Panc1 (cell line): ENCODE measurements at places on chromosomes 1 and 21.

DNA sequence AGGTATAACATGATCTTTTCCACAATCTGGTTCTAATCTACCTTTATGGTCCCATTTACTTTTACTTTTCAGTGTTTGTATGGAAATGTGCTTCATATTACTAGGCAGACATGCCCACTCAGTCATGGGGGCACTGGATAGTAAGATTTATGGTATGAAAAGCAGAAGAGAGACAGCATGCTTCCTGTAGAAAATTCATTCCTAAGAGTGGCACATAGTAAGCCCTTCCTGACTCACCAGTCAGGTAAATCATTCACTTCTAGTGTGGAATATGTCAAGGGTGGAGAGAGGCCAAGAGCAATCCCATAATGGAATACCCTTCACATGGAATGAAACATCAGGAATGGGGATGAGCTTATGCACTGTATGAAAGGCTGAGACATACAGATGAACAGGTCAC is 49.5 kb upstream of the BCL10 start:
- H3K27me3 ChIP-seq, result no peaks in the 10 kb centered on the region
- peak overlapping the region; percentile 48 for H3K27ac ChIP-seq
- H3K4me3 ChIP-seq, result no peak overlapping the region
- H3K4me1 ChIP-seq, result peaks cover 51% of the 10 kb centered on the region

DNA sequence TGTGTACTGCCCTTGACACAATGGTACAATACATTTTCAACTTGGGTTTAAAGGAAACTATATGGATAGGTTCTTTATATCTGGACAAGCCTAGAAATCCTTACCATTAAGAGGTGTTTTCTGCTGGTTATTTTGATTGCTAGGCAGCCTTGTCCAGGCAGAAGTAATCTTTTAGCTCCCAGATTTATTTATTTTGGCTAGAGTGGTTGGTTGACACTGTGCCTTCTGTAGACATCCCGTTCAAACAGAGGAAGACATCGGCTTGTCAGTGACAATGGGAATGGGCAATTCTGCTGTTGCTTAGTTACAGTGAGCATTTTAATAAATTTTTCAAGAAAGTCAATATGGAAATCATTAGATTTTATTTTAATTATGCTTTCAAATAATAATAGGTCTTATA is 138.8 kb downstream of the VPS13D start:
- H3K4me1 ChIP-seq, result no peaks in the 10 kb centered on the region
- no peak for DNase-seq
- H3K27ac ChIP-seq, result no peak overlapping the region
- no peak overlapping the region for H3K4me3 ChIP-seq
- H3K36me3 ChIP-seq, result peaks cover 8% of the 10 kb centered on the region; the same call in 1 of the 2 replicates

GRCh38 chr1:236535662-236536161 is 11.9 kb downstream of the LGALS8 start:
- DNase-seq, result no peak
- H3K36me3 ChIP-seq, result peaks cover 42% of the 10 kb centered on the region
- no peak overlapping the region for H3K4me3 ChIP-seq
- peak overlapping the region; percentile 62 for H3K27ac ChIP-seq
- peaks cover 36% of the 10 kb centered on the region for H3K4me1 ChIP-seq
- no peaks in the 10 kb centered on the region for H3K27me3 ChIP-seq

DNA sequence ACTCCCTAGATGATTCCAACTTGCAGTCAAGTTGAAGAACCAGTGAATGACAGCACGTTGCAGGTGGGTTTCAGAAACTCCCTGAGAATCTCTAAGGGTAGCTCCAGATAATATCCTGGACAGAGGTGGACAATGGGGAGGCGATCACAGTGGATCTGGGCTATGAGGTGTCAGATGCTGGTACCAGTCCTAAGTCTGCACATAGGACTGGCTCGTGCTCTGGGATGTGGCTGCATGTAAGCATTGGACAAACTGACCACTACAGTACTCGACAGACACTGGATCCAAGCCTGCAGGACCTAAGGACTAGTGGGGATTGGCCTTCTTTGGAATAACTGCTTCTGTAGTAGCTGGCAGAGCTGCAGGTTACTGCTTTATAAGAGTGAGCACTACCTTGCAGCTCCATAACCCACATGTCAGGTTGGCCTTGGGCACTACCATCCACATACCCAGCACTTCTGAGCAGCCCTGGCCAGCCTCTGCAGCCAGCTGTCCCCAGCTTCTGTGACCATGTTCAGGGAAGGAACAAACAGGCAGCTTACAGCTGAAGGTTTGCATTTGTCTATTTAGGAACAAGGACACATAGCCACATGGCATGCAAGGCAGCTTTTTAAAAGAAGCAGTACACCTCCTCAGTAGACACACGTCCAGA is 33.2 kb upstream of the DNAH14 start:
- no peak overlapping the region for H3K4me3 ChIP-seq
- H3K4me1 ChIP-seq, result no peaks in the 10 kb centered on the region
- H3K36me3 ChIP-seq, result no peaks in the 10 kb centered on the region
- peaks cover 5% of the 10 kb centered on the region; the same call in 1 of the 2 replicates for H3K27me3 ChIP-seq

- H3K27ac ChIP-seq, result peak overlapping the region; percentile 99
- H3K36me3 ChIP-seq, result no peaks in the 10 kb centered on the region
Measured at GRCh38 chr1:235917267-235917811, 50.6 kb upstream of the LYST start.

DNA sequence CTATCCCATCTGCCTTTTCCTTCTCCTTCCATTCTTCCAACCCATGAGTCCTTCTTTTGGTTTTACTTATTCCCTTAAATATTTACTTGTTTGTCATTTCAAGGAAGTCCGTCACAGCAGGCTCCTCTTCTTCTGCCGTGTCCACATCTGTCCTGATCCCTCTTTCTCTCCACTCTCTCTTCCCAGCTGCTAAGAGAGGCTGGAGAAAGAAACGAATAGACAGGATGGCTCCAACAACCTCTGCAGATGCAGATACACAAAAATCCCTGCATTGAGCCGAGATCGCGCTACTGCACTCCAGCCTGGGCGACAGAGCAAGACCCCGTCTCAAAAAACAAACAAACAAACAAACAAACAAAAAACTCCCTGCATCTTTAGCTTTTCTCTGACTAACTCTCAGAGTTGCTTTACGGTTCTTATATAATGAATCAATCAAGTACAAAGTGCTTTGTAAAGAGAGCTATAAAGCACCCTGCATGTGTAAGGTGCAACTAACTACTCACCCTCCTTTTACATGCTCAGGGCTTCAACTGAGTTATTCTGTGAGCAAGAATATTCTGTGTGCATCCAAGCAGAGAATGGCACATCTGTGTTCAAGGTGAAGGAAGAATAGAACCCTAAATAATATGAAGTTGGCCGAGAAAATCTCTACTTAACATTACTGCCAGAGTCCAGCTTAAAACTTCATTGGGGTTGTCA is 3.8 kb upstream of the SAMD13 start:
- peaks cover 40% of the 10 kb centered on the region for H3K4me1 ChIP-seq
- peak overlapping the region; percentile 78 for H3K4me3 ChIP-seq
- H3K27me3 ChIP-seq, result no peaks in the 10 kb centered on the region

- H3K4me1 ChIP-seq, result peaks cover 3% of the 10 kb centered on the region
- H3K4me3 ChIP-seq, result no peak overlapping the region
- H3K27me3 ChIP-seq, result no peaks in the 10 kb centered on the region
- H3K27ac ChIP-seq, result no peak overlapping the region
- no peak for DNase-seq
- H3K36me3 ChIP-seq, result no peaks in the 10 kb centered on the region
Measured at GRCh38 chr1:3662080-3662671, 9.9 kb downstream of the TP73 start.

GRCh38 chr21:42307106-42307505 is 8.1 kb downstream of the TFF3 start:
- H3K36me3 ChIP-seq, result no peaks in the 10 kb centered on the region
- no peaks in the 10 kb centered on the region for H3K27me3 ChIP-seq
- peaks cover 10% of the 10 kb centered on the region for H3K4me1 ChIP-seq
- no peak overlapping the region for H3K27ac ChIP-seq
- no peak for DNase-seq
- H3K4me3 ChIP-seq, result no peak overlapping the region

GRCh38 chr21:37631319-37632117 is 264.9 kb downstream of the DYRK1A start:
- H3K27me3 ChIP-seq, result no peaks in the 10 kb centered on the region
- peak overlapping the region; percentile 46 for H3K27ac ChIP-seq
- no peaks in the 10 kb centered on the region for H3K36me3 ChIP-seq
- peaks cover 12% of the 10 kb centered on the region for H3K4me1 ChIP-seq
- peak overlapping the region; percentile 14 for H3K4me3 ChIP-seq
